ENCODE measurements at places on chromosomes 2 and 18.
A peak's percentile ranks its signal among the peaks of the same experiment; 100 is the strongest.

- DNase-seq, result no peak
Observed at GRCh38 chr2:57906152-57906732, 140.4 kb upstream of the VRK2 start.

DNA sequence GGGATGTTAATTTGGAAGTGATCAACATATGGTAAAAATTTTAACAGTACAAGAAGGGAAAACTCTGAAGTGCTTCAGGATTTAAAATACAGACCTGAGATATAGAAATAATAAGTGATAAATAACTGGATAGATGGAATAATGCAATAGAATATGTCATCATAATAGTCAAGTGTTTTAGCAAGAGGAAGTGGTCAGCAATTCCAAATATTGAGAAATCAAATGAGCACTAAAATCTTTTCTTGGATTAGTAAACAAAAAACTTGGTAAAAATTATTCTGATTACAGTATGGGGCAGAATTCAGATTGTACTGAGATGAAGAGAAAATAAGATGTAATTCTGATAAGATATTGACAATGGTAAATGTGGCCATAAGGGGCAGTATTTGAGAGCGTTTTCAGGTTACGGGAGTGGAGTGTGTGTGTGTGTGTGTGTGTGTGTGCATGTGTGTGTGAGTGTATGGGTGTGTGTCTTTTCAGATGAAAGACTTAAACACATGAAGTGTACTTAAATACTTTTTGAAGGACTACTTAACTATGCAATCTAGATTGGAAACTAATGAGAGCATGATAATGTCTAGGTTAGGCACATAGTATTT, 217.9 kb upstream of the ITGA4 start:
- DNase-seq, result no peak

DNA sequence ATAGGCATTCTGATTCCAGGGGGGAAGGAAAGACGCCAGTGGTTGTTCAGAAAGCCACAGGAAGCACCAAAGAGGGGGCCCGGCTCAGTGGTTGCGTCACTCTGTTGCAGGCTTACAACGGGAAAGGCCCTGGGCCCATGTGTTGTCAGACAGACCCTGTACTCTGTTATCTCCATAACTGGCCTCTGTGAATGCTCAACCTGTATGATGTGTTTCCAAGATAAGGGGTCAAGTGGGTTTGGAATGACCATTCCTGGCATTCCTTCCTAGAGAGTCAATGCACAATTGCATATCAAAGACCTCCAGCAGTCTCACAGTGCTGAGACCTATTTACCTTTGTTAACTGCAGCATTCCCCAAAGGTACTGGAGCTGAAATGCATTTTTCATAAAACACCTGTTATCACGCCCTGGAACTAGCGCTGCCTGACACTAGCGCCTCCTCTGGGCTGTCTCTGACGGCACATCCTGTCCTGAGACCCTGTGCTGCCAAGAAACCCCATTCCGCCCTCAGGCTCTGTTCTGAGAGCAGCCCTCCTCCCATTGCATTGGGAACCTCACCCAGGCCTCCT, 13.2 kb upstream of the LRRFIP1 start:
- no peak for DNase-seq

GRCh38 chr18:57534511-57534909, 52.0 kb downstream of the FECH start:
- DNase-seq, result no peak

DNA sequence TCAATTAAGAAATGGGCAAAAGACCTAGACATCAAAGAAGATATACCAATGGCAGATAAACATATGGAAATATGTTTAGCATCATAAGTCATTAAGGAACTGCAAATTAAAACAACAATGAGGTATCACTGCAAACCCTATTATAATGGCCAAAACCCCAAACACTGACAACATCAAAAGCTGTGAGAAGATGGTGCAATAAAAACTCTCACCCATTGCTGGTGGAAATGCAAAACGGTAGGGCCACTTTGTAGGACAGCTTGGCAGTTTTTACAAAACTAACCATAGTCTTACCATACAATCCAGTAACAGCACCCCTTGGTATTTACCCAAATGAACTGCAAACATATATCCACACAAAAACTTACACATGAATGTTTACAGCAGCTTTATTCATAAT, 213.1 kb downstream of the UBE2E3 start:
- no peak for DNase-seq

DNA sequence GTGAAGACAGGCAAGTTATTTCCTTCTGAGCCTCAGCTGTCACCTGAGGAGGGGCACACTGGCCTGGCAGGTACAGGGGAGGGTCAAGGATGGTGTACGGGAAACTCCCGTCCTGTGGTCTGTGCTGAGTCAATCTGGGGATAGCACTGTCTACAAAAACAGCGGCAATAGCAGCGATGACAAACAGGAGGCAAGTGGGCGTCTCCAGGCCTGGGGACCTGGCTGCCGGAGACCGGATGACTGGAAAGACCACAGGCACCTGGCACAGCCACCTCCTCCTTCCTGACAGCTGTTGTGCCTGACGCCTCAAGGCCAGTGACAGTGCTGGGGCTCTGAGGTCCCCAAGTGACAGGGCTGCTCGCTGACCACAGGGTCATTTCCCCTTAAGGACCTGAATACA, 202.1 kb upstream of the HS6ST1 start:
- peak; percentile 73 for DNase-seq

All from activated CD8-positive, alpha-beta memory T cell treated with anti-CD3 and anti-CD28 coated beads, Interleukin-2, amount 50 U/mL, for 48 hours (primary cell).